ENCODE measurements at places on chromosomes 12 and 14. TPM values are rescaled to one million over a fixed set of nuclear protein-coding genes. Genes with fewer than 3 reads are reported as not detected.

GRCh38 chr14:95677179-95677835 is 8.9 kb upstream of the TCL1B start:
- H3K36me3 ChIP-seq, result no peaks in the 10 kb centered on the region
- no peak overlapping the region for H3K4me3 ChIP-seq
- no peak for DNase-seq

DNA sequence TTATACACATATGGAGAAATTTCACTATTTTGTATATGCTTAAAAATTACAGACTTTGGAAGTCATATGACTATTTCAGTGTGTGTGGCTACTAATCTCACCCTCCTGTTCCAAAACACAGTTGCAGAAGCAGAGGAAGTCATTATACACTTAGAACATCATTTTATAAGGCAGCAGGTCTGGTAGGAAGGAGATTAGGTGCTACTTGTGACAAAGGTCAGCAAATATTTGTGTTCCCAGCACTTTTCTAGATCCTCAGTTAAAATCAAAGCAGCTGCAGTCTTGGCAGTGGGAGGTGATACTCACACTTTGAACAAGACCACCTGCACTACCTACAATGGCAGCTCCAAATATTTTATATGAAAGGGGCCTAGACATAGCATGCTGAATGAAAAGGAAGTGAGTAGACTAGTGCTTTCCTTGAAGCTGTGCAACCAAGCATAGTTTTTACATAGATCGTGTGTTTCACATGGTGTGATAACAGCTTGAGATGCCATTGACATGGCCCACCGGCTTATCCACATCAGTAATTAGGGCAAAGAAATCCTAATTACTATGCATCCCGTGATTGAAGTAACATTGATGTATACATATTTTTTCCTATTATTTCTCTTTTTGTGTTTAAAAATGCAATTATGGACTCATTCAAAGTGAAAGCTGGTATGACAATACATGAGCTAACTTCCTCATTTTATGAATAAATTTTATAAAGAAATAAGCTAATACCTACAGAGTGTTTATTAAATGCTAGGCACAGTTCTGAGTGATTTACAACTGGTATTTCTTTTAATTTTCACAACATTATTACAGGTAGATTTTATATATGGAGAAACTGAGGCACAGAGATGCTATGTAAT is 5.3 kb downstream of the GYS2 start:
- no peak for DNase-seq
- no peak overlapping the region for H3K4me3 ChIP-seq
- peaks cover 5% of the 10 kb centered on the region for H3K27me3 ChIP-seq
- H3K36me3 ChIP-seq, result no peaks in the 10 kb centered on the region
- H3K4me1 ChIP-seq, result no peaks in the 10 kb centered on the region

- no peaks in the 10 kb centered on the region for H3K36me3 ChIP-seq
- peaks cover 6% of the 10 kb centered on the region for H3K4me1 ChIP-seq
- no peak for DNase-seq
Observed at GRCh38 chr12:11584221-11584855, 65.1 kb upstream of the ETV6 start.

GRCh38 chr12:10867381-10867780 is 16.7 kb downstream of the PRH1 start:
- no peaks in the 10 kb centered on the region for H3K27me3 ChIP-seq
- no peak overlapping the region for H3K4me3 ChIP-seq
- H3K27ac ChIP-seq, result no peak overlapping the region

- no peak overlapping the region for H3K27ac ChIP-seq
- H3K36me3 ChIP-seq, result no peaks in the 10 kb centered on the region
- H3K4me1 ChIP-seq, result peaks cover 10% of the 10 kb centered on the region
- DNase-seq, result no peak
Observed at GRCh38 chr14:62077676-62078261, 315.5 kb downstream of the SNAPC1 start.

SYT10 gene
- total RNA-seq, result not detected

CD163L1 gene
- not detected for total RNA-seq
